ENCODE measurements at places on chromosomes 3 and 15. TPM values are rescaled to one million over a fixed set of nuclear protein-coding genes. Genes with fewer than 3 reads are reported as not detected.

The RNF168 gene
- total RNA-seq, result 13.6 TPM

The RTP4 gene
- total RNA-seq, result not detected

The UACA gene
- 32.3 TPM for total RNA-seq

The GREM1 gene
- total RNA-seq, result 0.75 TPM

The HIGD2B gene
- total RNA-seq, result not detected

The CP gene
- 93.2 TPM for total RNA-seq

The FAM98B gene
- 37.9 TPM for total RNA-seq

The CPNE9 gene
- total RNA-seq, result 0.80 TPM

The KCNH8 gene
- not detected for total RNA-seq

The TNNC1 gene
- total RNA-seq, result 117 TPM

The CD200 gene
- total RNA-seq, result not detected

The GOLGA8J gene
- not detected for total RNA-seq

The AZI2 gene
- total RNA-seq, result 73.8 TPM

The CAND2 gene
- 20.2 TPM for total RNA-seq

The LMCD1 gene
- 11.3 TPM for total RNA-seq

The P2RY1 gene
- not detected for total RNA-seq

The MUSTN1 gene
- total RNA-seq, result not detected

The ANKRD63 gene
- total RNA-seq, result 8.4 TPM

The DUOX2 gene
- not detected for total RNA-seq

The KNG1 gene
- total RNA-seq, result not detected

The CNTN6 gene
- total RNA-seq, result not detected

The EPHA3 gene
- 1.2 TPM for total RNA-seq

The CRABP1 gene
- total RNA-seq, result not detected

The ABHD17C gene
- 0.07 TPM for total RNA-seq

The NR2F2 gene
- total RNA-seq, result 3.6 TPM

The SPATA12 gene
- not detected for total RNA-seq

The SLC15A2 gene
- 0.07 TPM for total RNA-seq

The ANKRD34C gene
- not detected for total RNA-seq
